ENCODE measurements at places on chromosomes 13 and 19.

DNA sequence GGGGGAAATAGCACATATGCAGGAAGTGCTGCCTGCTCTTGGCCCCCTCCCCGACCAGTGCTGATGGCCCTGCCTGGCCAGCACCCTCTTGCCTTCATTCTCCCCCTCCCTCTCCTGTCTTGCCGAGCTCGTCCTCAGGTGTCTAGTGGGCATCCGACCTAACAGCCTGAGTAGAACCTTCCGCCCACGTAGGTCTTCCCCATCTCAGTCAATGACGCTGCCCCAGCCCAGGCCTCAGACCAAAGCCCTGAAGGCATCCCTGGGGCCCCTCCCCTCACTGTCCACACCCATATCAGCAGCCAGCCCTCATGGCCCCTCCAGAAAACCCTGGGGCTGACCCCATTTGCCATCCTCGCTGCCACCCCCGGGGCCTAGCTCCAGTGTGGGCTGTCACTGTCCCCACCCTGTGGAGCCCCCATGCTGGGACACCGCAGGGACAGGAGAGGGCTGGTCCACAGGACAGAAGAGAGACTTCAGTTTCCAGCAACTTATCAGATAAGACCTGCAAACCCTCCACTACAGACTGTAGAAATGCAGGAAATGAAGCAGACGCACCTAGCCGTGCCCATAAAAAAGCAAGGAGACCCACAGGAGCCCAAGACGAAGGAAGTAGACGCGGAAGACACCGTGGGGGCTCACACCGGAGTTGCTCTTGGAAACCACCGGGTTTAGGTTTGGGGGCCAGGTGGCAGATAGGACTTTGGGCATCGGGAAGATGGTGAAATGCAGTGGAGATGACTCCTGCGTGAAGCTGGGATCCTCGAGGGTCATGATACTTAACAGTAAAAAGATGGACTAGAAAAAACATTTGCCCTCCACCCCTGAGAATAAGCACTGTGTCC, 38.3 kb downstream of the AP1M1 start:
- DNase-seq: no peak

- no peak for DNase-seq
Observed at GRCh38 chr13:79990048-79990447, 350.9 kb downstream of the SPRY2 start.

GRCh38 chr13:84487752-84488151, 605.5 kb upstream of the SLITRK1 start:
- no peak for DNase-seq

- no peak for DNase-seq
Observed at GRCh38 chr19:29922972-29923371, 19.1 kb upstream of the URI1 start.

DNA sequence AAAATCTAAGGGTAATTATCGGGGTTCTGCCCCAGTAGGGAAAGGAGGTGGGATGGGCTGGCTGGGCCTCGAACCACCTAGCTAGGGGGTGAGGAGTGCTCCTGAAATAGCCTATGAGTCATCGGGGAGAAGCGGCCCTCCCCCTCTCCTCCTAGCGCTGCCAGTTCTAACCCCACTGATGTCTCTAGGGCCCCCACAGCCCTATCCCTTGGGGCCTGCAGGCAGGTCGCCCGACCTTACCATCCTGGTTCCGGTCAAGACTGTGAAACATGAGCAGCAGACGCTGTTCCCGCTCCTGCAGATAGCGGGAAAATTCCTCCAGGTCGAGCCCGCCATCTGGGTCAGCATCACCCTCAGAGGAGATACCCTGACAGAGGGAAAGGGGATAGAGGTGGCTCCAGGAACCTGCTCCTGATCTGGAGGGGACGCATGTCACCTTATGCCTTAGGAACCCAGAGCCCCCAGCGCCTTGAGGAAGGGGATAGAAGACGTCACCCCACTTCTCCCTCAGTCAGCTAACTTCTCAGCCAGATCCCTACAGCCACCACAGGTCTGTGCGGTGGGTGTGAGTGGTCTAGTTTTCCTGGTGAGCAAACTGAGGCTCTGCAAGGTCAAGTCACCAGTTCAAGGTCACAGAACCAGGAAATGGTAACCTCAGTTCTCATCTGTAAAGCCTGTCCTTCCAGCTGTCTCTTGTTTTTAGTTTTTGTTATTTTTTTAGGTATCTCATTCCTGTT, 1.5 kb downstream of the SLC25A23 start:
- DNase-seq: no peak

DNA sequence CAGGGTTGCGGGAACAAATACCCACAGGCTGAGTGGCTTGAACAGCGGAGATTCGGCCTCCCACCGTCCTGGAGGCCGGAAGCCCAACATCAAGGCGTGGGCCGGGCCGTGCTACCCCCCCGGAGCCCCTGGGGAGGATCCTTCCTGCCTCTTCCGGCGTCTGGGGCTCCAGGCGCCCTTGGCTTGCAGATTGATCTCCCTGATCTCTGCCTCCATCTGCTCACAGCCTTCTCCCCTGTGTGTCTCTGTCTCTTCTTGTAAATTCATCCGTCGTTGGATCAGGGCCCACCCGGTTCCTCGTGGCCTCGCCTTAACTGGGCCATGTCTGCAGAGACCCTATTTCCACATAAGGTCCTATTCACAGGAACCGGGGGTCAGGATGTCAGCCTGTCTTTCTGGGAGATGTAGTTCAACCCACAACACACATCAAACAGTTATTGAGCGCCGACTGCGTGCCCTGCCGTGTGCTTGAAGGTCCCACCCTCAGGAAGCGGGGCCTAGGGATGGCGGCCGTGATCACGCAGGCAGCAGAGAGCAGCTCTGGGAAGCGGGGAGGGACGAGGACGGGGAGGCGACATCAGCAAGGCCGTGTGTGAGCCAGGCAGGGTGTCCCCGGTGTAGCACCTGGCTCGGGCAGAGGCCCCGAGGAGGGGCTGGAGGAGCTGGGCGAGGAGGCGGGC, 21.3 kb downstream of the HCN2 start:
- no peak for DNase-seq

- DNase-seq: no peak
Observed at GRCh38 chr19:53907690-53908089, 1.4 kb upstream of the CACNG7 start.

- no peak for DNase-seq
Observed at GRCh38 chr19:54354761-54355160, 10.0 kb downstream of the LAIR1 start.

DNA sequence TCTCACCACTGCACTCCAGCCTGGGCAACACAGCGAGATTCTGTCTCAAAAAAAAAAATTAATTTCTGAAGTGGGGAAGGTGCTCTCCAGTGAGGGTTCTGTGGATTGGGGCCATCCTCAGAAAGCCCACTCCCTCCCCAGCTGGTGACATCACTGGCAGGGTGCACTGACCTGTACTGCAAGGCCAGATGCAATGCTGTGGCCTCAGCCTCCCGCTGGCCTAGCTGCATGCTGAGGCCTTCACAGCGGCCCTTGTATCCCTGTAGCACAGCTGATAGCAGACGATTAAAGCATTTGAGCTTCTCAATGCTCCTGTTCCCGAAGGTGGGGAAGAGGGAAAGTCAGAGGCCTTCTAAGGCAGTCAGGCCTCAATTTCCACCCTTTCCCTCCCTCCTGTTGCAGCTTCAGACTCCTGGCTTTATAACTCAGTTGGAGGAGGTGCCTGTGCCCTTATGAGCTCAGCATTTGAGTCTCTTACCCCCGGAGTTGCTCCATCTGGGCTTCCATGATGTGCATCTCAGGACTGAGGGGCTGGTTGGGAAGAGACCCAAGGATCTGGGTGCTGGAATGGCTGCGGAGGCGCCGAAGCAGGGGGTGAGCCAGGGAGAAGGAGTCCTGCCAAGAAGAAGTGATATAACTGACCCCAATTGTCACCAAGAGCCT, 5.3 kb downstream of the USHBP1 start:
- DNase-seq: no peak

DNA sequence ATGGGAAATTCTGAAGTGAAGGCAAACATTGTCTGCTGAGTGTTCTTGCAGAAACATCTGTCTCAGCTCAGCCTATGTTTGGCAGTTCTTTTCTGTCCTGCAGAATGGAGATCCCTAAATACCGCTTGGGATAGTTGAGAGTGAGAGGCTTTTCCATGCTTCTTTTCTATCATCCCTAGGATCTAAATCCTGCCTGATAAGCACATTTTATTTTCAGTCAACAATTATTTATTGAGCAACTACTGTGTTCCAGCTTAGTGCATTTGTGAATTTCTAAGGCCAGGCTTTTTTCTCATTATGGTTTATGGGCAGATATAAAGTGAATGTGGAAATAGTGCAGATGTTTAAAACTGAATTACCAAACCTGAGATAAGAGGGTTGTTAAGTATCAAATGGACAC, 62.6 kb downstream of the SLC10A2 start:
- no peak for DNase-seq

DNA sequence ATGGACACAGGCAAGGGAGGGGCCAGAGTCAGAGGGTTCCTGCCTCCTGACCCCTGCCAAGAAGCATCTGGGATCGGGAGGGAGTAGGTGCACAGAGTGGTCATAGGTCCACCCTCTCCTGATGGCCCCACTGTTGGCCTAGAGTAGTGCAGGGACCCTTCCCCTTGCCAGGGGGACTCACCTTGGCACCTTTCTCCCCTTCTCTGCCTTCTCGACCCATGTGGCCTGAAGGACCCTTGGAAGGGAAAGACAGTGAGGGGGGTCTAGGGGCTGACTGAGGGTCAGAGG, 33.3 kb upstream of the OLFM2 start:
- no peak for DNase-seq

DNA sequence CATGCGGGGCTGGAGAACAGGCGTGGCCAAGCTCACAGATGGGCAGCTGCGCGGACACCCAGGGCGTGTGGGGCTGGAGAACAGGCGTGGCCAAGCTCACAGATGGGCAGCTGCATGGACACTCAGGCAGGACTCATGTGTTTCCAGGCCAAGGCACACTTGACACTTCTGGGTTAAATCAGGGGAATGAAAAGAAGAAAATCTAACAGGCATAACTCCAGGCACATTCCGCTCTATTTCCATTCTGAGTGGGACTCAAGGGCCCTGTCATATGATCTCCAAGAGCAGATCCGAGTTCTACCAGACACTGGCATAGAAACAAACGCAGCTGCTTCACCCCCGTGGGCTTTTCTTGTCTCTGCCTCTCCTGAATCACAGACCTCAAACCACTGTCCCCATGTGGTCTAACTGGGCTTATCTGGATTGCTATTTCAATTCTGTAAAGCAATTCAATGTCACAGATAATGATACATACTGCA, 17.4 kb upstream of the C13orf46 start:
- no peak for DNase-seq

Data from stimulated activated CD8-positive, alpha-beta memory T cell treated with anti-CD3 and anti-CD28 coated beads, Interleukin-2, amount 100 ng/mL, for 1 hour (primary cell).